ENCODE measurements at places on chromosomes 16 and 17.

DNA sequence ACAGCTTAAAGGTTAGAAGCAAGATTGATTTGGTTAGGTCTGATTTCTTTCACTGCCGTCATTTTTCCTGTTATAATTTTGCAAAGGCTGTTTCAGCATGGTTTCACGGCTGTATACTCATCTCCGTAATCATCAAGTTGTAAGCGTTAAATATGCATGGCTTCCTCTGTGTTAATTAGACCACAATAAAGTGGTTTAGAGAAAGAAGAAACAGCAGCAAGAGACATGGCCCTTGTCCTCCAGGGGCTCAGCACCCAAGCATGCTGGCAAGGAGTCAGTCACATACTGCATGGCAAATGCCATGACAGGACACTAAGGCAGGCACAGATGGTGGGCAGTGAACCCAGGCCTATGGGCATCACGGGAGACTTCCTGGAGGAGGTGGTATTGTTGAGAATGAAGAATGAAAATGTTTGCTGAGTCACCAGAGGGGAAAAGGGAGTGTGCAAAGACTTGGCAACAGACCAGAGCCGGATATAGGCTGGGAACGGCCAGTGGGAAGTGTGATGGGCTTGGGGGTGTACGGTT, 61.4 kb upstream of the PLCG2 start:
- DNase-seq = no peak

DNA sequence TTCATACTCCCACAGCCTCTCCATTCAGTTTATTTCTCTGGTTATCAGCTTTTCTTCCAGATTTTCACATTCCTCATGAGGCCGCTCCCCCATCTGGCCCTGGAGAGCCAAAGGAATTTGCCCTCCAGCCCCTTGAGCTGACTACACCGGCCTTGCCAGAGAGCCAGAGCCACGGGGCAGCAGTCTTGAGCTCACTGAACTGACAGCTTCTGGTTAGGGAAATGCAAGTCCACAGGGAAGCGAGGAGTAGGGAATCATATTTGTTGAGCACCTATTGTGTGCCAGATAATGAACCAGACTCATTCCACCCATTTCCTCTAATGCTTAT, 102.4 kb downstream of the ABCC12 start:
- peak; percentile 55 for DNase-seq

DNA sequence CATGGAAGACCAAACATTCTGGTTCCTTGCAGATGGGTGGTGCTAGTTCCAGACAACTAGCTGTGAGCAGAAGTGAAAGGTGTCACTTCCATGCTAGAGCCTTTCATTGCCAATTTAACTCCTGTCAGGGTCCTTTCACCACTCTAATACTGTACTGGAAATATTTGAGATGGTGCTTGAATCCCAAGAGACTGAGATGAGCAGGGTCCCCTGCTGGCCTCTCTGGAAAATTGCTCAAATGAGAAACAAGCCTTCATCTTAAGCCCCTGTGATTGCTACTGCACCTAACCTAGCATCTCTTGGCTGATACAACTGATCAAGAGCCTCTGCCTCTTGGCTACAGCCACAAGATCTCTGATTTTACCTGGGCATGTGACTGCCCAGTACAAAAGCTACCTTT, 7.4 kb upstream of the VAC14 start:
- DNase-seq = no peak

DNA sequence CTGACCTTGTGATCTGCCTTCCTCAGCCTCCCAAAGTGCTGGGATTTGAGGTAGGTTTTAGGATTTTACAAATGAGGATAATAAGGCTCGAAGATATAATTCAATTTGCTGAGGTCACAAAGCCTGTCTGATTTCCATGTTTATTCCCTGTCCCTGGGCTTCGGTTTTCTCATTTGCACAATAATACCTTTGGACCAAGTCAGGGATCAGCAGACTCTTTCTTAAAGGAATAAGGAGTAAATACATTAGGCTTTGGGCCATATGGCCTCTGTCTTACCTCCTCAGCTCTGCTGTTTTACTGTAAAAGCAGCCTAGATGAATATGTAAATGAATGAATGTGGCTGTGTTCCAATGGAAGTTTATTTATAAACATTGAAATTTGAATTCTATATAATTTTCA, 442.8 kb downstream of the HS3ST4 start:
- no peak for DNase-seq

- DNase-seq = peak; percentile 68
These were observed 122.9 kb upstream of the ELAC2 start for GRCh38 chr17:13140750-13141149.

DNA sequence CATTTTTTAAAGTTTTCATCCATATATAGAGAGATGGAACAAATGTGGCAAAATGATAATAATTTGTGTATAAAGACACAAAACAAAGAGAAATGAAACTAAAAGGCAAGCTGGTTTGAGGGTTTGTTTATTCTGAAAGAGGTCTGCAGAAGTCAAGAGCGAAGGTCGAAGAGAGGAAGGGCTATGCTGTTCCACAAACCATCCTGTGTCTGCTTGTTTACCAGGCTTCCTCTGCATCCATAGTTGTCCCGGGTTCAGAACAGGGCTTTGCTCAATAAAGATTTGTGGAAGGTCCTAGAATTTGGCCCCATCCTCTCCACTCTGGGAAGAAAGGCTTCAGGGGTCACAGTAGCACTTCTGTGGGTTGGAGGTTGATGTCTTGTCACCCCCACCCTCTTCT, 2.4 kb upstream of the MARVELD3 start:
- DNase-seq = no peak

DNA sequence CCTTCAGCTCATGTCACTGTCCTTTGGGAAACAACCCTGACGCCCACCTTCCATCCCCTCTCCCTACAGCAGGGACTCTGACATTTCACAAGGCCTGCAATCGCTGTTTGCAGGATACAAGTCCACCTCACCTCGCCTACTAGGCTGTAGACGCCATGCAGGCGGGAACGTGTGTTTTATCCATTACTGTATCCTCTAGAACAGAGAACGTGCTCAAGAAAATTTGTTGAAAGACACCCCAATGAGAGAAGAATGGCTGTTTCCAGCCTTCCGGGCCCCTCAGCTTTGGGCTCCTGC, 1.5 kb upstream of the TTYH2 start:
- no peak for DNase-seq

DNA sequence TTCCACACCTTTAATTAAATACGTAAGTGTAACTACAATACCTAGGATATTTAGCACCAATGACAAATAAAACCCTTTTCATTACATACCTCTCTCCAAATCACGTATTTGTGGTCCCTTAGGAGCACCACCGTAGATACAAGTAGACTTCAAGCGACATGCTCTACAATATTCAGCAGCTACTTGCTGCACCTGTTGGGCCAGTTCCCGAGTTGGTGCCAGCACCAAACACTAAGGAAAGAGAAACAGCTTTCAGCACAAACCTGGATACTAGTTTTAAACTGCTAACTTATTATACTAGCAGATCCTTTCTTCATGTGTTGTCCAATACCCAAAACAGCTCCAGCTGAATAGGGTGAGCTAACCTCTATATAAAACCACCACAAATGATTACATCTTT, 2.7 kb downstream of the DDX5 start:
- no peak for DNase-seq

GRCh38 chr17:4537451-4538235, 17.5 kb downstream of the MYBBP1A start:
- no peak for DNase-seq

GRCh38 chr17:48368352-48368908, 61.6 kb downstream of the SKAP1 start:
- DNase-seq = no peak

DNA sequence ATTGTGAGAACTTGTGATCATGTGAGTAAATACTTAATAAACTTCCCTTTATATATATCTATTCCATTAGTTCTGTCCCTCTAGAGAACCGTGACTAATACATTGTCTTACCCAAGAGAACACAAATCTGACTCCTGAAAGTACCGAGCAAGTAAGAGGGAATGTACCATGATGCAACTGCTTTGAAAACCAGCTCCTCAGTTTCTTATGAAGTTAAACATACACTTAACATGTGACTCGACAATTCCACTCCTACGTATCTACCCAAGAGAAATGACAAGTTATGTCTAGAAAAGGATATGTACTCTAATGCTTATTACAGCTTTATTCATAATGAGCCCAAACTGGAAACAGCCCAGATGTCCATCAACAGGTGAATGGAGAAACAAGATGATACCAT, 8.8 kb upstream of the GJD3 start:
- peak; percentile 73 for DNase-seq

DNA sequence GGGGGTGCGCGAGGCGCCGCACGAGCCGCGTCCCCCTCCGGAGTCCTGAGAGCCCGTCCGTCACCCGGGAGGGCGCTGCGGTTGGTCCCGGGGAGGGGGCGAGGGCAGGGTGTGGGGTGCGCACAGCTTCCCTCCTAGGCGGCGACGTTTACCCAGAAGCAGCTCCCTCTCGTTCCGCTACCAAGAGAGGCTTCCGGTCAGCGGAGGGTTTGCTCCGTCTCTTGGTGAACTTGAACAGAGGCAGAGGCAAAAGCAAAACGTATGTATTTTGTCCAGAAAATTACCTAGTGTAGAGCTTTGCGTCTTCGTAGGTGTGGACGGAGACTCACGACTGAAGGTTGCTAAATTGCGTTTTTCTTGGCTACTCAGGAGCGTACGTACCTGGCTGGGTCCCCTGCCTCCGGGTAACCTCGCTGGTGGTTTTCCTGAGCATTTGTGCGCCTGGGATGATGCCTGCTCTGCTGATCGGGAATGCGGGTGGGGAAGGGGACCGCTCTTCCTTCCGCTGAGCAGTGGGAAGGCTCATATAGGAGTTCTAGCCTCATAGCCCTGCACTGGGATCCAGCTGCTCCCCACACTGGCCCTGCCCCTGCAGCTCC, 833 bp downstream of the WSCD1 start:
- DNase-seq = no peak

GRCh38 chr16:12907670-12908233, 6.4 kb downstream of the SHISA9 start:
- DNase-seq = no peak

GRCh38 chr17:71284032-71284755, 836.6 kb upstream of the SOX9 start:
- no peak for DNase-seq

DNA sequence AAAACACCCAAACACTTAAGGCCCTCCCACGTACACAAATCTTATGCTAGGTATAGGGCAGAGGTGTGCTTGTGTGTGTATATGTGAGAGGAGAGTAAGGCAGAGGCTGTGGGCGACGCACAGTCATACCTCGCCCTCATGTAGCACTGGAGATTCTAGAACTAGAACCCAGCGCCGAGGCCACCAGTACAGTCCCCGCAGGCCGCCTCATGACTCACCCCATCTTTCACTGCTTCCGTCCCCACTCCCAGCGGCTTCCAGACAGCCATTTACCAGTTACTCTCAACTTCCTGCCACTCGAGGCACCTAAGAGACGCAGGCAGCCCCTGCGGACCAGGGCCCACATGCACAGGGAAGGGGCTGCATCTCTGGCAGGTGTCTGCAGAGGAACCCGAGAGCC, 23.2 kb upstream of the CYTH1 start:
- no peak for DNase-seq

DNA sequence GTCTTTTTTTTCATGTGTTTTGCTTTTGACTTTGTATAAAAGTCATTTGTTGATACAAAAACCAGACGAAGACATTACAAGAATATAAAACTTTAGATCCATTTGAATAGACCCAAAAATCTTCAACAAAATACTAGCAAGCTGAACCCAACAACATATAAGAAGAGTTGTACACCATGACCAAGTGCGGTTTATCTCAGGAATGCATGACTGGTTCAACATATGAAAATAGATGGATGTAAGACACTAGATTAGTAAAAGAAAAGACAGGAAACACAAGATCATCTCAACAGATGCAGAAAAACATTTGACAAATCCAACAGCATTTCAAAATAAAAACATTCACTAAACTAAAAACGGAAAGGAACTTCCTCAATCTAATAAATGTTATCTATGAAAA, 69.0 kb downstream of the TBC1D16 start:
- no peak for DNase-seq

GRCh38 chr16:68644296-68644695, 814 bp upstream of the CDH3 start:
- no peak for DNase-seq

GRCh38 chr17:76538281-76538931, 897 bp upstream of the CYGB start:
- no peak for DNase-seq

- no peak for DNase-seq
These were observed 13.5 kb upstream of the CIBAR2 start for GRCh38 chr16:85125570-85126393.

DNA sequence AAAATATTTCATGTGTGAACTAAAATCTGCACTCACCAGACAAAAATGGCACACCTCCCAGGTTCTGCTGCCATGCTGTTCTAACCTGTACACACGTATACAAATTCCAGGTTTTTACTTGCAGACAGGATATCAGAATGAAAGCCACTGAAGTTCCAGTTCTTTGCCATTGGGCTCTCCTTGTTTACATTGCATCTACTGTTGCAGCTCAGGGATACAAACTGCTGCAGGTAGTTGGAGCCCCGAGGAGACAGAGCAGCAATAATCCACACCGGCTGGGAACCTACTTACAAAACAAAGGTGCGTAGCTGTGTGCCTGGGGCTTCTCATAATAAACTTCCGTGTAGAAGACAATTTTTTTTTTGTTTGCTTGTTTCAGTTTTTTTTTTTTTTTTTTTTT, 59.6 kb downstream of the HAPSTR1 start:
- no peak for DNase-seq

DNA sequence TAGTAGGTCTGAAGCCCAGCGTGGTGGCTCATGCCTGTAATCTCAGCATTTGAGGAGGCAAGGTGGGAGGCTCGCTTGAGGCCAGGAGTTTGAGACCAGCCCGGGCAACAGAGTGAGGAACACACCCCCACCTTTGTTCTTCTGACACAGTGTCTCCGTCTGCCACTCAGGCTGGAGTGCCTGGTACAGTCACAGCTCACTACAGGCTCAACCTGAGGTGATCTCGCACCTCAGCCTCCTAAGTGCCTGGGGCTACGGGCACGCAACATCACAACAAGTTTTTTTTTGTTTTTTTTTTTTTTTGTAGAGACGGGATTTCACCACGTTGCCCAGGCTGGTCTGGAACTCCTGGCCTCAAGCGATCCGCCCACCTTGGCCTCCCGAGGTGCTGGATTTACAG, 6.7 kb upstream of the TLCD3A start:
- DNase-seq = no peak

DNA sequence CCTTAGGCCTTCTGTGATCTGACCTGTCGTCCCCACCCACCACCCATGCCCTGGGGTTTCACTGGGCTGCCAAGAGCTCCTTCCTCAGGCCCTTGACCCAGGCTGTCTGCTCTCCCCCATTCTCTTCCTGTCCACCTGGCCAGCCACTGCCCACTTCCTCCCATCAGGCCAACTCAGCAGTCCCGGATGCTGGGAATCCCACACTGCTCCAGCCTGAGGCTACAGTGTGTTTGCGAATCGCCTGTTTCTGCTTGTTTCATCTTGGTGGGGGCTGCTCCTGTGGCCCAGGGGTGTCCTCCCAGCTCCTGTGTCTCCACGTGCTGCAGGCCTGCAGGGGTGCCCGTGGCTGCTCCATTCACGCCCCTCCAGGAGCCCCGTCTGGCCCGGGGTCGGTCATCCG, 839 bp upstream of the METRN start:
- no peak for DNase-seq
